ENCODE measurements at places on chromosomes 2 and 18. TPM values are rescaled to one million over a fixed set of nuclear protein-coding genes. Genes with fewer than 3 reads are reported as not detected.

SPR gene
- 6.4 TPM for polyA plus RNA-seq

SLC16A14 gene
- 13.2 TPM for polyA plus RNA-seq

DNA sequence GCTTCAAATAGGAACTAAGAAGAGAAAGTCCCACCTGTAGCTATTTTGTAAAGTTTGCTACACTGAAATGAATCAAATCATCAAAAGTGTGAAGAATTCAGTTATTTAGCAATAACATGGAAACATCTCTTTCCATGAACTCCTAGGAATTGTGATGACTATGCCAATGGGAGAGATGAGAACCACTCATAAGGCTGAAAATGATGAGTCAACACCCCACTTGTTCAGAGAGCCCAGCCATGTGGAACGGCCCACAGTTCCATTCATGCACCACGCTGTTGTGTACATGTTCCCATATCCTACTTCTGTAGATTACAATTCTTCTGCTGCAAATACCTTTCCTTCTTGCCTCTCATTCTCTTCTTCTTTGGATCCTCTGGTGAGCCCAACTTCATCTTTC, 645.5 kb upstream of the ID2 start:
- DNase-seq, result no peak

DNA sequence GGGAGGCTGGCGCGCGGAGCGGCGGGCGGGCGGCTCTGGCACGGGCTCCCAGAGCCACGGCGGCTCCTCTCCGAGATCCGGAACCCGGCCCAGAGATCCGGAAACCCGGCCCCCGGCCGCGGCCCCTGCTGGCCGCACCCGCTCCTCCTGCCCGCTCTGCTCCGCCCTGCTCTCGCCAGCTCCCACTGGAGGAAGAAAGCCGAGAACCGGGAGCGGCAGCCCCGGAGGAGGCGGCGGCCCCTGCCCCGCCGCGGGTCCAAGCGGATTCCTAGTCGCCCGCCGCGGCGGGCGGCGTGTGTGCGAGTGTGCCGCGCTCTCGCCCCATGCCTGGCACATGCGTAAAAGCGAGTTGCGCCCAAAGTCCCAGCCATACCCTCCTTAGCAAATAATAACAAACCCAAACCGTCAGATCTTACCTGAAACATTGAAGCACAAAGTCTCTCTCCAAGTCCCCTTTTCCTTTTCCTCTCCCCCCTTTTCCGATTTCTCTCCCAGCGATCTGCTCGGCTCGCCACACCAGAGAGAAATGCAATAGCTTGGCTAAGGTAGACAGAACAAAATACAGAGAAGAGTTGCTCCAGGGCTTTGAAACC, 108.7 kb upstream of the KCTD1 start:
- peak; percentile 74 for DNase-seq

DNA sequence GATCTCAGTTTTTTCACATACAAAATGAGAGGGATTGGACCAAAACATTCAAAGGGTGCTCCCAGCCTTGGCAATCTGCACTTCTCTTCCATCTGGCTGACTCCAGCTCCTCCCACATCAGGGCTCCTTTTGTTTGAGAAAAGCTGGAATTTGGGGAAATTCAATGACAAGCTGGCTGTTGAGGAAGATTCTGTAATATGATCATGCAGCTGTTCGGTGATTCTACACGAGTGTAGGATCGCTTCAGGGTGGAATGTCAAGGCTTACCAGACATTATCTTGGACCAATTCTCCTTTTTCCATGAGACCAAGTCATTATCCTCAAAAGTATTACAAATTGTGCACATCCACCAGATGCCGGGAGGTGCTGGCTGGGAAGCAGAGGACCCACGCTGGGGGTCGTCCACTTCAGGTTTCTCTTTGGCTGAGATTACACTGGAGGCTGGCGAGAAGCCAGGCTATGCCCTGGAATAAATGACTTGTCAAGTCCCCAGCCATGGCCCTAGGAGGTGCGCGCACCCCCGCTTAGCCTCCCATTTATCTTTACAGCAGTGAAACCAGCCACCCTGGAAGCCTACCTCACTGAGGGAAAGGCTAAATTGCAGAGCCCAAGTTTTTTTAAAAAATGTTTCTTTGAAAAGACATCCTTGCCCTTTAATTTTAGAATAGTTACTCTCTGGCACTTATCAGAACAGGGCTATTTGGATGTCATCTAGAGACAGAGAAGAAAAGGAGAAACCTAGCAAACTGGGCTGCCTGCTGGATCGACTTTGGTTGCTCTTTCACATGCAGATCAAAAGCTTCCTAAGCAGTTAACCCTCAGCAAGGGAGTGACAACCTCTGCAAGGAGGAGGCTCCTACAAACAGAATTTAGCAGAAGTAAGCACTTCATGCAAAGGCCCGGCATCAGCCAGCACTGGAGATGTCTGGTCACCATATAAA, 42.5 kb upstream of the LCLAT1 start:
- DNase-seq, result no peak

- DNase-seq, result no peak
These were observed 138.3 kb upstream of the STON1 start for GRCh38 chr2:48391616-48392015.

All from right lung (tissue), 10 donors.